Activated naive CD4-positive, alpha-beta T cell treated with anti-CD3 and anti-CD28 coated beads, Interleukin-2, amount 10 ng/mL, durations not matched to agents 7 days and 5 days (primary cell): ENCODE measurements at places on chromosomes 7 and 10.

DNA sequence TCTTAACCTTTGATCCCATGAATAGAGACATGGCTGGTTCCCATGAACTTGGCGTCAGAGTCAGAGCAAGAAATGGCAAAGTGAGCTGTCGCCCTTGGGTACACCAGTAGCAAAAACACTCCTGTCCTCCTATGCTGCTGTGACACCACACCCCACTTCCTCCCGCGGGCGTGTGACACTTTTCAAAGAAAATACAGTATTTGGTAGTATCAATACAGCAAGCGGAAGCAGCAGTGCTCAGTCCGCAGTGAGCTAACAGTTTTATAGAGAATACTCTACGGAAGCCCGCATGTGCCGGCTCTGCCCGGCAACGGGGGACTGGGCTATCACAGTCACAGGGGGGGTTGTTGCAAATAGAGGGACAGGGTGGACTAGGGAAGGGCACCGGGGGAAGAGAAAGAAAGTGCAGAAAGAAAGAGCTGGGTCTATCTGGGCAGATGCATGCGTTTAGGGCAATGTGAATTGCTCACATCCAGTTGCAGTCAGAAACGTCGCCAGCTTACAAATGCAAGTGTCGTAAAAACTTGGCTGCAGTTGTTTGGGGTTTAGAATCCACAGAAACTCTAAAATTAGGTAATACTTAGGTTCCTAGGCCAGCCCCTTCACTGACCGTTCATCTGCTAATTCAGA, 49.8 kb downstream of the PRKCQ start:
- DNase-seq: peak; percentile 91
- H3K36me3 ChIP-seq: peaks cover 76% of the 10 kb centered on the region
- H3K4me3 ChIP-seq: peak overlapping the region; percentile 70
- H3K27ac ChIP-seq: peak overlapping the region; percentile 97
- H3K27me3 ChIP-seq: no peaks in the 10 kb centered on the region

DNA sequence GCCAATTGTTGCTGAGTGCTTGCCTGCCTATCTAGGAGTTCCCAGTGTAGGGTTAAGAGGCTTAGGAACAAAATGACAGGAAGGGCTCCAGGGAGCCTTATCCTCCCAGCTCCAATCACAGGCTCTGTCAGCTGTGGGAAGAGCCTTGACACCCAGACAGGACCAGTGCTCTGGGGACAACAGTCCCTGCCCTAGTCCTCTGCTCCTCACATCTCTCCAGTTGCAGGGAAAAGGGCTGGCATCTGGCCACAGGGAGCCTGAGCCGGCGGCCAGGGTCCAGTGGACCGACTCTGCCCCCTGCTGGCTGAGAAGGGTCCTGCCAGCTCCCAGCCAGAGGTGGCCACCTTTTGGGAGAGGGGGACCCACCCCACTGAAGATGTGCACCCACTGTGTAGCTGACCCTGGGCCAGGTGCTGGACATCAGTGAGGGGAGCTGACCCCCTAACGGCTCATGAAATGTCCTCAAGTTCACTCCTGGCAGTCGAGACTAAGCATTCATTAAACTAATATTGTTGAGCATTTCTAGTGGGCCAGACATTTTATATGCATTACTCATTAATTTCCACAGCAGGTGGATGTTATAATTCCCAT, 17.6 kb downstream of the DNAJB12 start:
- no peak overlapping the region for H3K4me3 ChIP-seq
- peak; percentile 75 for DNase-seq
- no peaks in the 10 kb centered on the region for H3K27me3 ChIP-seq
- H3K36me3 ChIP-seq: peaks cover 45% of the 10 kb centered on the region

DNA sequence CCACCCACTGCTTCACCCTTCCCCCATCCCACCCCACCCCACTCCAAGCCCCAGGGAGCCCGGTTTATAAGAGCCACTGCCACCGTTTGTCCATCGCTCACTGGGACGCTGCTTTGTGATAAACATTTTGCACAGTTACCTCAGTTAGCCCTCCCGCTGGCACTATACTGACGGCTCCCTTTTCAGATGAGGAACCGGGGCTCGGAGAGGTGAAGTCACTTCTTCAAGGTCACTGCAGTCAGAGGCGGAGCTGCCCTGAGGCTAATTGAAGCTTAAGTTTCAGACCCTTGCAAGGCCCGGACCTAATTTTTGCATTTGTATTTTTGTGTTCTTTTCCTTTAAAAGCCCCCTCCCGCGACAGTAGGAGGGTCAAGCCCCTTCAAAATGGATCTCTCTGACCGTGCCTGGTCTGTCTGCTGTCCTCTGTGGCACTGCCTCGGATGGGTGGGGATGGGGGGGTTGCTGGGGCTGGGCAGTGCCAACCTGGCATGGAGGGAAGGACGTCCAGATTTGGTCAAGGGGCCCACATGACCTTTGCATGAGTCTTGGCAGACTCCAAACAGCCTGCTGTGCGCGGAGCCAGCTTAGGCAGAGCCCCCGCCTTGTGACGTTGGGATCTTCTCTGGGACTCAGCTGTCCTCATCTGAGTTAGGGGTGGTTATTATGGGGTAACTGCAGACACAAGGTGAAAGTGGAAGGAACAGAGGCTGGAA, 17.7 kb upstream of the NODAL start:
- H3K27ac ChIP-seq: no peak overlapping the region
- peaks cover 85% of the 10 kb centered on the region for H3K27me3 ChIP-seq
- no peak for DNase-seq

DNA sequence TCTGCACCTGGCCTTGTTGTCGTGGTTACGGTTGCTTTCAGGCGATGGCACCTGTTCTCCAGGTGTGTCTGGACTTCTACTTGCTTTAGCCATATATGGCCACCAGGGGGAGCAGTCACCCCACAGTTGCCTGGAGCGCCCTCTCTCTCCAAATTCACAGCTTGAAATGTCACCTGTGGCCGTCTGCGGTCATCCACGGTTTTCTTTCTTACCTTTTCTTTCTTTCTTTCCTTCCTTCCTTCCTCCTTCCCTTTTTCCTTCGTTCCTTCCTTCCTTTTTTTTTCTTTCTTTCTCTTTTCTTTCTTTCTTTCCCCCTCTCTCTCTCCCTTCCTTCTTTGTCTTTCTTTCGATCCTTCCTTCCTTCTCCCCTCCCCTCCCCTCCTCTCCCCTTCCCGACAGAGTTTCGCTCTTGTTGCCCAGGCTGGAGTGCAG, 150.5 kb upstream of the VKORC1L1 start:
- DNase-seq: peak; percentile 81
- H3K27ac ChIP-seq: peak overlapping the region; percentile 76
- no peak overlapping the region for H3K4me3 ChIP-seq
- no peaks in the 10 kb centered on the region for H3K27me3 ChIP-seq
- peaks cover 2% of the 10 kb centered on the region for H3K4me1 ChIP-seq

DNA sequence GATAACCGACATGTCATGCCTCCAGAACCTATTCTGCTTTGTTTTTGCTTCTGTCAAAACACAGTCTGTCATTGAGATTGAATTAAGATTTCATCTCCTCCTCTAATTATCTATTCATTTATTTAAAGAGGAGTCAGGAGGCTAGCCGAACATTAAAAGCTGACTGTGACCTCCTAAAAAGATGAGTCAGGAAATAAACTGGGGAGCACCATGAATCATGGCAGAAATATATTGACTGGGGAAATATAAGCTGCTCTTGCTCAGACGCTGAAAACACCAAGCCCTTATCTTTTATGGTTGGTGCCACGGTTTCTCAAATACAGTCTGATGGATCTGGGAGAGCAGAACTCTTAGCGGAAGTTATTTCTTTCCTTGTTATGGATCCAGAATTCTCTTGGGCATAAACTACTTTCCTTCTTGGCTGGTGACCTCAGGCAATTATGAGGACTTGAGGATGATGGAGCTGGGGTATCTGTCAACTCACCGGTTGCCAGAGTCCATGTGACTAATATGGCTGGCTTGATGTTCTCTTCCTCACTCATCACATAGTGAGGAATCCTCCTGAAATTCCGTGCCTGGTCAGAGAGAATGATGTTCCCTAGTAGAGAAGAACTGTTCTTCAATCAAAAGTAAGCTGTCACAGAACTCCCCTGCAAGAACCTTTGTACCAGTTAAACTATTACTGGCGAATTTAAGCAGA, 307.6 kb upstream of the PHYHIPL start:
- H3K27ac ChIP-seq: no peak overlapping the region
- H3K4me3 ChIP-seq: no peak overlapping the region
- H3K27me3 ChIP-seq: no peaks in the 10 kb centered on the region
- no peaks in the 10 kb centered on the region for H3K4me1 ChIP-seq
- DNase-seq: no peak

DNA sequence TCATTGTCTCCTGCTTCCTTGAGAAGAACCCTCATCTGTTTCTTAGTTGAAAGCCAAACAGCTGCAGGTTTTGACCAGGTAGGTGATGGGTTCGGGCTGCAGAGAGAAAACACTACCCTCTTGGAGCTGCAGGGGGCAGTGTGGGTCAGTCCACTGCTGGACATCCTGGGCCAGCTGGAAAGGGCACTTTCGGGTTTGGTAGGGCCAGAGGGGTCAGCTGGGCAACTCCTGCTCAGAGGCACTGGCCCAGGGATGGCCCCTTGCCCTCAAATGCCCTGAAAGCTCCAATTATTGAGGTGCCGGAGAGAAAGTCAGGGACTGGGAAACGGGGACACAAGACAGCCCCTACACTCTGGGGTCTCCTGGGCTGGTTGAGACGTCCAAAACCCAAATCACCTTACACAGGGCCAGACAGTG, 90.7 kb downstream of the MKI67 start:
- no peak overlapping the region for H3K27ac ChIP-seq
- H3K4me3 ChIP-seq: no peak overlapping the region
- H3K36me3 ChIP-seq: no peaks in the 10 kb centered on the region
- DNase-seq: peak; percentile 76
- no peaks in the 10 kb centered on the region for H3K4me1 ChIP-seq

DNA sequence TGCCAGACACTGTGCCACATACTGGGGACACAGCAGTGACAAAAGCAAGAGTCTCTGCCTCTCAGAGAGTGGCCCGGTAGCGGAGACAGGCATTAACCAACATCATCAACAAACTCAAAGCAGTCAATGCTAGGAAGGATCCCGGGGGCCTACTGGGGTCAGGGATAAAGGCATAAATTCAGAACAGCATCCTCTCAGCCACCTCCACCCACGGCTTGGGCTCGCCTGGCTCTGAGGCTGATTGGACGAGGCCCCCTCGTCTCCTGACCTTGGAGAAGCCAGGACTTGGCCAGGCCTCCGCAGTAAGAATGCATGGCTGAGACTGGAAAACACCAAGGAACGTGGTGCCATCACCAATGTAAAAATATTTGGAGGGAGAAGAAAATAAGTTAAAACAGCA, 102.1 kb downstream of the ARHGAP22 start:
- H3K27me3 ChIP-seq: peaks cover 15% of the 10 kb centered on the region
- DNase-seq: no peak
- H3K4me3 ChIP-seq: no peak overlapping the region
- no peaks in the 10 kb centered on the region for H3K36me3 ChIP-seq
- no peak overlapping the region for H3K27ac ChIP-seq

- peaks cover 5% of the 10 kb centered on the region for H3K4me1 ChIP-seq
- H3K4me3 ChIP-seq: no peak overlapping the region
- no peaks in the 10 kb centered on the region for H3K27me3 ChIP-seq
Observed at GRCh38 chr10:30980951-30981616, 50.6 kb downstream of the ZNF438 start.

GRCh38 chr10:3898821-3899220, 113.8 kb upstream of the KLF6 start:
- H3K27me3 ChIP-seq: peaks cover 3% of the 10 kb centered on the region
- H3K36me3 ChIP-seq: no peaks in the 10 kb centered on the region
- H3K4me1 ChIP-seq: peaks cover 17% of the 10 kb centered on the region
- H3K4me3 ChIP-seq: no peak overlapping the region

GRCh38 chr10:18236756-18237155, 96.5 kb downstream of the CACNB2 start:
- no peaks in the 10 kb centered on the region for H3K27me3 ChIP-seq
- no peak for DNase-seq
- H3K4me3 ChIP-seq: no peak overlapping the region
- H3K4me1 ChIP-seq: no peaks in the 10 kb centered on the region
- H3K36me3 ChIP-seq: no peaks in the 10 kb centered on the region

DNA sequence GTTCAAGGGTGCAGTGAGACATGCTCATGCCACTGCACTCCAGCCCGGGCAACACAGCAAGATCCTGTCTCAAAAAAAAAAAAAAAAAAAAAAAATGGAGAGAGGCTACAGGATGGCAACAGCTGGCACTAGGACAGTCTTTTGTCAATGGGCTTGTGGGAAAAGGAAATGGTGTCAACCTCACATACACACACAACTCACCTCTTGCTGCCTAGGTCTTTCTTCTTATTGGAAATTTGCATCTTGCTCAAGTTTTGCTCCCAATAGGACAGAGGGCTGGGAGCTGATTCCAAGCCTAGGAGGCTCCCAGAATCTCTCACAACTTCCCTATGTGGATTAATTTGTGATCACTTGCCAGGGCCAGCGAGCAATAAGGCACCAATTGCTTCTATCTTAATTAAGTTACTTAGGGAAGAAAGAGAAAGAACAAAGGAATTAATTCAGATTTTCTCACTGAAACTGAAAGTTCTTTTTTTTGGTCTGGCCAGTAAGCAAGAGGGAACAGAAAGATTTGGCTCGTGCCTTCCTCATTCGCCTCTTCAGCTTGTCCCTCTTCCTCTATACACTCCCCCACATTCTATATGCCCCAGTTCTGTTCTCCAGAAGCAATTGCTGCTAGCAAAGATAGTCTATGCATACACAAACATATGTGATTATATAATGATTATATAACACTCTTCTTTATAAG, 33.8 kb downstream of the MAP3K8 start:
- no peak overlapping the region for H3K4me3 ChIP-seq
- no peak for DNase-seq
- peaks cover 2% of the 10 kb centered on the region for H3K36me3 ChIP-seq
- H3K4me1 ChIP-seq: peaks cover 34% of the 10 kb centered on the region
- no peak overlapping the region for H3K27ac ChIP-seq
- peaks cover 14% of the 10 kb centered on the region for H3K27me3 ChIP-seq
